Endothelial cell of umbilical vein (primary cell): ENCODE measurements at places on chromosomes 2 and 18.

- peak; percentile 34 for DNase-seq
These were observed 95.3 kb downstream of the MREG start for GRCh38 chr2:215917953-215918620.

DNA sequence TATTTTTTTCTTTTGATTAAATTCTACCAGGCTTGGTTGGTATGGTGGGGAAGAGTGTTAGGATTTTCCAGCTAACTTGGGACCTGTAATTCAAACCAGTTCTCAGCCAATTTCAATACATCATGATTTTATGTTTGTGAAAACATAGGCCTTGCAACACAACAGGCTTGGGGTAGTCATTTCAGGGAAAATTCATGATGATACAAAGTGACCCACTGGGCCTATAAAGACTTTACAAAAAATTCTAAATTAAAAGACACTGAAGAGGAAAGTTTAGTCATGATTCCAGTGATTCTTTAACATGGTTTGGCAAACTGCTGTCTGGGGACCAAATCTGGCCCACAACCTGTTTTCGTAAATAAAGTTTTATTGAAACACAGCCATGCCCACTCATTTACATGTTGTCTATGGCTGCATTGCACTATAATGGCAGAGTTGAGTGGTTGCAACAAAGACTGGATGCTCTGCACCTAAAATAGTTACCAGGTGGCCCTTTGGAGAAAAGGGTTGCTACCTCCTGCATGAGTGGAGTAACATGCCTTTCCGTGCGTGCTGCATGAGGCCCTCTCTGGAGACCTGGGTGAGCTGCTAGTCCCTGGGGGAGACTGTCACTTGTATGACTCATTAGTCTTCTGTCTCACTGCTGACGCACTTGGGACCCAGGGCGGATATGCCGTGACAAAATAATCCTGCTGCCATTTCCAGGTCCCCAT is 73.6 kb downstream of the NPAS2 start:
- DNase-seq = no peak

GRCh38 chr2:238256594-238257104 is 16.8 kb upstream of the HES6 start:
- DNase-seq = peak; percentile 80

DNA sequence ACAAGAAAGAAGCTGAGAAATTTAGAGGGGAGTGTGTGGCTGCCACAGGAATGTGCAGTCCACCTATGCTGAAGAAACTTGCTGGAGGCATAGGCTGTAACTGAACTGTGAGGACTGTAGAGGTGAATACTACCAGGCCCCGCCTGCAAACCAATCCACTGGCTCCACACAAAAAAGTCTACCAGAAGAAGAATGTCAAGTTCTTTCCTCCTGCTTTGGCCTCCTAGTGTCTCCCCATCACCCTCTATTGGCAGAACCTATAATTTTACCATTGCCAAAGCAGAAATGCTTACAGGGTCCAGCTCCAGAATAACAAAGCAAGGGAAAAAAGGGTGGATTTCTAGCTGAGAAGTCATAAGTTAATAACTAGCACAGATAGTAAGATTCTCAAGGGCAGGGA is 5.9 kb upstream of the ATP5MC3 start:
- peak; percentile 5 for DNase-seq

DNA sequence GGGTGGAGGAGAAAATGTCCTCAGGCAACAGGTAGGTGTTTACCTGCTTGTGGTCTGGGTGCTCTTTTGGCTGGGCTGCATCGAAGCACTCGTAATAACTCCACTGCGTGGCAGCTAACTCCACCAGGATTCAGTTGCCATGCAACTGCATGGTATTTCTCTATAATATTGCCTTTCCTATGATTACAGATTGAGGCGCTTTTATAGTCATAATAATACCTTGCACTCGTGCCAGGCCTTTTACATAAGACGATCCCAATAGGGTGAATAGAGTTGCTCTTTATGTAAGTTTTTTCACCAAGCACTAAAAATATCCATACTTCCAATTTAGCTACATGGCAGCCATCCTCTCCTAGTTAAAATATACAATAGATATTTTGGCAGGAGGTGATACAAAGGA is 19.7 kb upstream of the NYAP2 start:
- no peak for DNase-seq

- no peak for DNase-seq
These were observed 222.1 kb downstream of the CELF4 start for GRCh38 chr18:37343542-37343851.

DNA sequence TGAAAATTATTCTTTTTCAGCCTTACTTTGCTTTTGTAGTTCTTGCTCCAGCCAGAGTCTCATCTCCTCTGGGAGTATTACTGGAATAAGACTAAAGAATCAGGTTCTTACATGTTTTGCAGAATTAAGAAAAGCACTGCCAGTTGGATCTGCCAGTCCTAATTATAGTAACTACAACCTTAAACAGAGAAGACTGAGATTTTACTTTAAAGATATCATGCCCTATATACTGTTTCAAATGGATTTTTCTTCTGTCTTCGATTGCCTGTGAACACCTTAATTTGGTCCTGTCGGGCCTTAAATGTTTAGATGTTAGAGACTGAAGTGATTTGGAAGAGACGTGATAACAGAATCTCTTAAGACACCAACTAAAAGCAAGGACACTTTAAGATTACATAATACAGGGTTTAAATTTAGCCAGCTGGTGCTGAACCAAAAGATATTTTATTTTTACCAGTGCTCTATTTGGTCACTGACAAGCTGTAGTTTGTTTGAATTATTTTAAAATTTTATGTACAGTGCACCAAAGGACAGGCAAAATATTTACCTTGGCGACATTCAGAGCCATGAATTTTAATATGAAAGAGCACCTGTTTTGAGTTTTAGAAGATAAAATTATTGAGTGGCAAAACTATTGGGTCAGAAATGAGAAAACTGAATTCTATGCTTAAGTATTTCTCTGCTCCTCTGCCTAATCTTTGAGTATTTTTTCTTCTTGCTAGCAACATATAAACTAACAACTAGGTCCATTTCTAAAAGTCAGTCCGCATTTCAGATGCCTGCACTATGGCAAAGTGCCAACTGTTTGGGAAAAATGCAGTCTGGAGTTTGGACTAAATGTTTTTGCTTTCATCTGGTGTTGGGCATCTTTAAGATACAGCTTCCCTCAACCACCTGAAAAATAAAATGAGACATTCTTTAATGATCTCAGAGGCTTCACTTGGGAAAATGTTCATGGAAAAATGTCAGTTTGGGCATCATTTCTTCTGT is 300.0 kb downstream of the XIRP2 start:
- no peak for DNase-seq

DNA sequence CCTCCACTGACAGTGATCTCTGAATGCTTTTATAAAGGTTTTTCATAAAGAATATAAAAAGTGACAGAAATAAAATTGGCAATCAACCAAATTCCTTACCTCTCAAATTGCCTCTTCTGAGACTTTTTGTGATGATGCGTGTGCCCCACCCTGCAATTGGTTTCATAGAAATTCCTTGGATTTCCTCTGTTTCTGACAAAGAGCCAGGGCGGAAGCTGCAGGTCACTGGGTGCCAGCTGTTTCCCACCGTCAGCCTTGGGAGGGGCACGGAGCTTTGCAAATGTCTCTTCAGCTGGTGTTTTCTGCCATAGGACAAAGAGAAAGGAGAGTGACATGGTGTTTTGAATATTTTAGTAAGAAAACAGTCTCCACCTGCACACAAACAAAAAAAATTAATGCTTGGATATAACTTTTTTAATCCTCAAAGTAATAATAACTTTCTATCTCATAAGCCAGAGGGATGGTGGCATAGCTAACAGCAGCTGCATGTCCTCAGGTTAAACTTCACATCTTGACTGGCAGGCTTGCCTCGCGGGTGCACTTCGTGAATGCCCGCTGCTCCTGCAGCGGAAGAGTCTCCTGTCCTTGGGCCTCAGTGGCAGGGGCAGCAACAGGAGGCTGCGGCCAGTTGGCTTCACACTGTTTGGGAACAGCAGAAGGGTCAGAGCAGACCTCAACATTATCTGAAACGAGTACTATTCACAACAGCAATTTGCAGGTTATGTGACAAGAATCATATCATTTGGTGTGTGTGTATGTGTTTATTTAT is 24.7 kb downstream of the AGAP1 start:
- peak; percentile 85 for DNase-seq

- peak; percentile 57 for DNase-seq
These were observed 98.6 kb downstream of the MSH2 start for GRCh38 chr2:47501374-47502200.

GRCh38 chr2:109459485-109459884 is 154.3 kb downstream of the SEPTIN10 start:
- DNase-seq = no peak

DNA sequence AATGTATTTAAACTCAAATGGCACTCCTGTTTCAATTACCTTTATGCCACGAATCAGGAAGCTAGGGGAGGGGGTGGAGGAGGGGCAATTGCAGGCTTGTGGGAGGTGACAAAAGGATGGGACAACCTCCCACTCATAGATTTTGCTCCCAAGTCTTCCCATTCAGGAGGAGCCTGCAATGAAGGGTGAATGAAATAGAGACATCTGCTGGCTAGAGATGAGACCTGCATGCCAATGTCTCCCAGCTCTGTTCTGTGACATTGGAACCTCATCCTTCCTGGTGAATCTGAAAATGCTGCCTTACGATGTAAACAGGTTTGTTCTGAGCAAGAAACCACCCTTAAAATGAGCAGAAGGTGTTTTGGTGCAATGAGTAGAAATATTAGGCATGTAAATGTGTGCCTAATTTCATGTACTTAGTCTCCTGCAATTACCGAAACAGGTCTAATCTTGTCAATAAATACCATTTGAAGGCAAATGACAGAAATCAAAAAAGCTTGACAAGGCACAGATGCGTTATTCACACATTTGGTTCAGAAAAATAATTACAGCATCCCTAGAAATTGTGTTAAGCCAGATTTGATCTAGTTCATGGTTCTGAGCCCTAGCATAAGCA is 2.7 kb upstream of the PID1 start:
- peak; percentile 21 for DNase-seq

DNA sequence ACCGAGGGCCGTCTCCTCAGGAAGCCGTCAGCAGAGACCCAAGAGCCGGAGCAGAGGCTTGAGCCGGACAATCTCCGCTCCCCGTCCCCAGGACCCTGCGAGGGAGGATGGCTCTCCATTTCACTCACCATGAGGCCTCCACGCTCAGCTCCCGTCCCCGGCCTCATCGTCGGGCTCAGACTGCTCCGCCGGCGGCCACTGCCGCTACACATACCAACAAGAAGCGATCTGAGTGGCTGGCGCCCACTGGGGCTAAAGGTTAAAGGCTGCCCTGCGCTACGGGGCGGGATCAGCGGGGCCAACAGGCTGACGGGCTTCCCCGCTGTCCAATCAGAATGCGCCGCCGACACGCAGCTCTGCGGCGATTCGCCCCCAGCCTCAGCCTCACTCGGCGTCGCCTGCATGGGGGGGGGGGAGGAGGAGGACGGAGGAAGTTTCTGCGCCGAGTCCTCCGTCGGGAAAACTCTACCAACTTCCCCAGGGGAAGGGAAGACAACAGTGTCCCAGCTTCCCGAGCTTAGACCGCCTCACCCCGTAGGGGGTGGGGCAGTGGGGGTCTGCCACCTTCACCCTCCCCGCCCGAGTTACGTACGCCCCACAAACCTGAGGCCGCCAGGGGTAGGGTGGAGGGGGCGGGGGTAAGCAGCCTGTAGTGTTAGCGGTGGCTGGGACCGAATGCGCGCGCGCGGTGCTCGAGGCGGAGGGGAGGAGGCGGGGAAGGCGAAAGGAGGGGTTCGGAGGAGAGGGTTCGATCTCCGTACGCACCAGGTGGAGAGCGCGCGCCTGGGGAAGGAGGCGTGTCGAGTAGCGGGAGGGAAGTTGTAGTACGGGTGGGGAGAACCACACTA is at the start of gene PRPF40A:
Gene PRPF40A (minus strand): TSS at position 234 of the 848 bp plus-strand sequence. CDS start 22 bp downstream, at position 212.
- DNase-seq = peak; percentile 99

DNA sequence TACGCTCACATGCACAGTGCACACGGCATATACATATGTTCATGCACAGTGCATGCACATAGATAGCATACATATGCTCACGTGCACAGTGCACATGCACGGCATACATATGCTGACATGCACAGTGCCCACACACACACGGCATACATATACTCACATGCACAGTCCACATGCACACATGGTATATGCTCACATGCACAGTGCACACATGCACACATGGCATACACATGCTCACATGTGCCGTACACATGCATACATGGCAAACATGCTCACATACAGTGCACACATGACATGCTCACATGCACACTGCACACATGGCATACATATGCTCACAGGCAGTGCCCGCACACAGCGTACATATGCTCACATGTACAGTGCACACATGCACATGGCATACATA is 97.7 kb upstream of the CTDP1 start:
- DNase-seq = no peak

DNA sequence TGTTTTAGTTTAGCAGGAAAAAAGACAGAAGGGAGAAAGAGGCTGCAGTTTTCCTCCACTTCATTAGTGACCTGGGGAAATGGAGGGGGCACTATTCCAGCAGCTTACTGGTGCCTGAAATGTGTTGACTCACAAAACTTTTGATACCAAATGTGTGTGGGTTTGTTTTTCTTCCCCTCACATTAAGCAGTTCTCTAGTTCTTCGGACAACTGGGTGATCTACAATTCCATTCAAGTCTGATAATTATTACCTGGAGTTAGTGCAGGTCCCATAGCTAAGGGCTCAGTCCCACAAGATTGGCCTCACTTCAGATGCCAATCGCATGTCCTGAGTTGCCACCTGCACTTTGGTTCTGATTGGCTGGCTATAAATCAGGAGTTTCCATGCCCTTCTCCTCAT is 28.4 kb downstream of the PMAIP1 start:
- no peak for DNase-seq

GRCh38 chr2:206557321-206557720 is 85.0 kb upstream of the FAM237A start:
- DNase-seq = no peak

GRCh38 chr18:37170984-37171383 is 342.1 kb downstream of the KIAA1328 start:
- DNase-seq = no peak

DNA sequence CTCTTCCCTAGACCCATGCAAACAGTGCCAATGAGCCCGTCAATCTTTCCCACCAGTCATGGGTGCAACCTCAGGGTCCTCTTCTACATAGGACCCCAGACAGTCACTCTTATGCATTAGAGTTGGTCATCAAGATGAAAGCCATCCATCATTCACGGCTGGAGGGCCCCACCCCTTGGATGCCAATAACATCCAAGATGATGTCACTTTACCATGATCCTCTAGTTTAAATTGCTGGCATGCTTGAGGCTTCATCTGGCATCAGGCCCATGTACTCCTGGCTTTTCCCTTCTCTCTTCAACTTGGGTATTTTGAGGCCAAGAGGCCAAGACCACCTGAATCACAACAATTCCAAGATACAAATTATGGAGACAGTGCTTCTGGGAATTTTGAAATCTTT is 91.1 kb upstream of the MAPK4 start:
- no peak for DNase-seq

GRCh38 chr2:57796527-57796926 is 250.1 kb upstream of the VRK2 start:
- no peak for DNase-seq
